Metanephros (tissue), 2 donors: ENCODE measurements at places on chromosomes 16 and 17. TPM values are rescaled to one million over a fixed set of nuclear protein-coding genes. Genes with fewer than 3 reads are reported as not detected.

Gene CLEC19A
- 0.18 TPM for total RNA-seq

Gene SLC2A4
- 19.6 TPM for total RNA-seq

Gene CCL2
- 56.1 TPM for total RNA-seq

Gene GTF3C1
- total RNA-seq, result 100 TPM

Gene NPIPA7
- total RNA-seq, result 4.9 TPM

Gene EPOP
- total RNA-seq, result 0.70 TPM

Gene OR4D1
- total RNA-seq, result not detected

Gene PRR14
- total RNA-seq, result 18.8 TPM

Gene PPY
- total RNA-seq, result not detected

Gene ZFPM1
- total RNA-seq, result 2.8 TPM

Gene TEPSIN
- total RNA-seq, result 34.7 TPM

Gene ABCC12
- not detected for total RNA-seq

Gene WSCD1
- 20.4 TPM for total RNA-seq

Gene CTRB1
- total RNA-seq, result not detected

Gene TP53TG3D
- total RNA-seq, result not detected

Gene EXOSC6
- total RNA-seq, result 28.8 TPM

Gene TP53TG3F
- not detected for total RNA-seq

Gene KRT27
- not detected for total RNA-seq

Gene PPL
- total RNA-seq, result 22.7 TPM

Gene PRSS21
- total RNA-seq, result not detected

Gene CLEC18B
- 64.8 TPM for total RNA-seq

Gene CCL17
- 1.1 TPM for total RNA-seq

Gene SDR42E2
- 0.18 TPM for total RNA-seq

Gene SP6
- total RNA-seq, result 2.3 TPM

Gene PPP1R27
- 5.7 TPM for total RNA-seq

Gene SOCS1
- total RNA-seq, result 25.8 TPM

Gene MT1F
- 15.8 TPM for total RNA-seq

Gene GUCY2D
- total RNA-seq, result 0.23 TPM

Gene SLC26A11
- 32.6 TPM for total RNA-seq

Gene RAB37
- 3.0 TPM for total RNA-seq

Gene MLKL
- 7.6 TPM for total RNA-seq

Gene CCL7
- not detected for total RNA-seq

Gene OSBPL7
- 17.2 TPM for total RNA-seq

Gene SAMD14
- total RNA-seq, result 7.1 TPM

Gene TRPV3
- total RNA-seq, result 0.64 TPM

Gene SLC35G6
- total RNA-seq, result not detected

Gene TBC1D3I
- total RNA-seq, result 1.5 TPM

Gene ZNF771
- 12.3 TPM for total RNA-seq

Gene TSPAN10
- 3.9 TPM for total RNA-seq

Gene GPR139
- total RNA-seq, result not detected

Gene HOXB4
- 14.2 TPM for total RNA-seq

Gene TMEM220
- total RNA-seq, result 4.1 TPM

Gene JUP
- 261 TPM for total RNA-seq
